Activated B cell treated with CpG ODN at 0.5 μM for 24 hours (primary cell): ENCODE measurements at places on chromosomes 7 and 10. TPM values are rescaled to one million over a fixed set of nuclear protein-coding genes. Genes with fewer than 3 reads are reported as not detected.
A peak's percentile ranks its signal among the peaks of the same experiment; 100 is the strongest.

Gene PDK4
- 0.44 and 0.53 TPM in 2 replicates for total RNA-seq

Gene INSYN2A
- total RNA-seq = not detected in 2 replicates

Gene KLLN
- 2.4 and 2.6 TPM in 2 replicates for total RNA-seq

Gene TRIM50
- total RNA-seq = not detected in 2 replicates

Gene MET
- 1.1 and 1.5 TPM in 2 replicates for total RNA-seq

DNA sequence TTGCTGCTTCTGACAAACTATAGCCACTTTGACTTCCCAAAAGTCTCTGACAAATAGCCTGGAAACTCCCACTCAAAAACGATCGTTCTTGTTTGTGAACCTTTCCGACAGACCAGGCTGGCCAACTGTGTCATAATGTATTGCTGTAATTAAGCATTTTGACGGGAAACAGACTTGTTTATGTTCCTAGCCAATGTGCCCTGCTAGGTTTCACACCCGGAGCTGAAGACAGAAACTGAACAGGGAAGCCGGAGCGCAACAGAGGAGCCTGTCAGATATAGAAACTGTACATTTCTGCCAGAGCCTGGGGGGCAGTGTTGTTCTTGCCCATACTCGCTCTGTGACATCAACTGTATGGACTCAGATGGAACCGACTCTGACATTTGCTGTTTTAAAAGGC, 55.3 kb upstream of the C7orf33 start:
- no peak for DNase-seq
- no peaks in the 10 kb centered on the region for H3K27me3 ChIP-seq
- peak overlapping the region; percentile 61 for H3K4me3 ChIP-seq
- H3K36me3 ChIP-seq = no peaks in the 10 kb centered on the region
- H3K4me1 ChIP-seq = peaks cover 3% of the 10 kb centered on the region

DNA sequence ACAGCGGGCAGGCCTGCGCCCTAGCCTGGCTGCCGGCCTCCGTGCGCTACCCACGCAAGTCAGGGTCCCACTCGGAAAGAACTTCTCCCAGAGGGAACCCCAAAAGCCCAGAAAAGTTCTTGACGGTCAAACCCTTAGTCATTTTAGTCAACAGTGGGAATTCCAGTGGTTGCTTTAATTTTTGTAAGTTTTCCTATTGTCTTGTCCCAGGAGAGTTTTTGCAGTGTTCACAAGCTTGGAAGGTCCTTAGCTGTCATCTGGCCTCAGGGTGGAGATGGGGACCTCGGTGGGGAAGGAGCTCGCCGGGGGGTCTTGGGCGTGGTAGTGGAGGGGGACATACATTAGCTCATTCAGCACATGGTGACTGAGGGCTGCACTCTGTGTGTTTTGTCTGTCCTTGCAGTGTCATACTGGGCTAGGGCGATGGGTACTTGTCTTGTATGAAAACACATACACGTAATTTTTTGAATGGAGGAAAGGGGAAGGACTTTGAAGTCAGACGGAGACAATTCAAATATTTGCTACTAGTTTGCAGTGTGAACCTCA, 736 bp downstream of the MINDY4 start:
- peaks cover 5% of the 10 kb centered on the region for H3K4me1 ChIP-seq
- peak overlapping the region; percentile 60 for H3K27ac ChIP-seq
- no peaks in the 10 kb centered on the region for H3K27me3 ChIP-seq
- DNase-seq = no peak

DNA sequence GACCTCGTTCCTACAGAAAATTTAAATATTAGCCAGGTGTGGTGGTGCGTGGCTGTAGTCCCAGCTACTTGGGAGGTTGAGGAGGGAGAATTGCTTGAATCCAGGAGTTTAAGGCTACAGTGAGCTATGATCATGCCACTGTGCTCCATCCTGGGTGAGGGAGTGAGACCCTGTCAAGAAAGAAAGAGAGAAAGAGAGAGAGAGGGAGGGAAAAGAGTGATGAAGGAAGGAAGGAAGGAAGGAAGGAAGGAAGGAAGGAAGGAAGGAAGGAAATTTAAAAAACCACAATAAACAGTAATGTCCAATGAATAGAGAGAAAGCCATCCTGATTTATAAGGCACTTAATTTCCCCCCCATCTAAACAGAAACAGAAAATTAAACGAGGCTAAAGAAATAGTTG, 9.4 kb downstream of the MYPN start:
- H3K27ac ChIP-seq = no peak overlapping the region
- DNase-seq = no peak
- H3K36me3 ChIP-seq = no peaks in the 10 kb centered on the region
- no peaks in the 10 kb centered on the region for H3K4me1 ChIP-seq
- H3K27me3 ChIP-seq = peaks cover 2% of the 10 kb centered on the region
- H3K4me3 ChIP-seq = no peak overlapping the region

DNA sequence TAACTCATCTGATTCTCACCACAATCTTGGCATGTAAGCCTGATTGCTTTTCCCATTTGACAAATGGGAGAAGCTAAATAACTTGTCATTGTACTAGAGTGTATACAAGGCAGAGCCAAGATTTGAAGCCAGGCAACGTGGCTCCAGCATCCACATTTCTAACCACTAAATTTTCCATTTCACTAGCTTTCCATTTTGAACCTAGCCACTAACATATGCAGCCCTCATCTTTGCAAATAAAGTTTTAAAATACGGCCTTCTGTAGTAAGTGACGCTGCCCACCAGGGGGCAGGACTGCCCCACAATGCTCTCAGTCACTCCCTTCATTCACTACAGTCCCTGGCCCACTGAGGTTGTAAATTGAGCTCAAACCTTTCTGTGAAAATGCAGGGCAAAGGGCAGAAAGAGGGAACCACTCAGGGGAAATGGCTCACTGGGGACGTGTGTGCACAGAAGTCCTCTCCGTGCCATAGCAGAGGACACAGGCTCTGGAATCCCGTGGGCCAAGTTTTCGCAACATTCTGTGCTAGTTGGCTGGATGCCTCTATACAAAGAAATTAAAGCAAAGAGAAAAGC, 315.7 kb downstream of the TNS3 start:
- H3K27ac ChIP-seq = no peak overlapping the region
- H3K4me1 ChIP-seq = no peaks in the 10 kb centered on the region
- no peak overlapping the region for H3K4me3 ChIP-seq
- DNase-seq = peak; percentile 50
- H3K27me3 ChIP-seq = no peaks in the 10 kb centered on the region

DNA sequence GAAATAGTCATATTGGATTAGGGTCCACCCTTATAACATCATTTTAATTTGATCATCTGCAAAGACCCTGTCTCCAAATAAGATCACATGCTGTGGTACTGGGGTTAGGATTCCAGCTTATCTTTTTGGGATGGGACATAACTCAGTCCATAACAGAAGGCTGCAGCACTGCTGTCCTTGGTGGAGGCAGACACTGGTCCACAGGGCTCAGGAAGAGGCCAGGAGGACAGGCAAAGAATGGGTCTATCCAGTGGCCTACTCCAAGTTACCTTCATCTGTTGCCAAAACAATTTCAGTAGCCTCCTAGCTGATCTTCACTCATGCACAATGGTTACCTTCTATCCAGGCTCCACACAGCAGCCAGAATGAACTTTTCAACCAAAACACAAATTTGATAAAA, 387.0 kb downstream of the GRID1 start:
- no peak overlapping the region for H3K4me3 ChIP-seq
- no peak overlapping the region for H3K27ac ChIP-seq
- peaks cover 10% of the 10 kb centered on the region for H3K27me3 ChIP-seq
- H3K36me3 ChIP-seq = no peaks in the 10 kb centered on the region
- H3K4me1 ChIP-seq = no peaks in the 10 kb centered on the region

DNA sequence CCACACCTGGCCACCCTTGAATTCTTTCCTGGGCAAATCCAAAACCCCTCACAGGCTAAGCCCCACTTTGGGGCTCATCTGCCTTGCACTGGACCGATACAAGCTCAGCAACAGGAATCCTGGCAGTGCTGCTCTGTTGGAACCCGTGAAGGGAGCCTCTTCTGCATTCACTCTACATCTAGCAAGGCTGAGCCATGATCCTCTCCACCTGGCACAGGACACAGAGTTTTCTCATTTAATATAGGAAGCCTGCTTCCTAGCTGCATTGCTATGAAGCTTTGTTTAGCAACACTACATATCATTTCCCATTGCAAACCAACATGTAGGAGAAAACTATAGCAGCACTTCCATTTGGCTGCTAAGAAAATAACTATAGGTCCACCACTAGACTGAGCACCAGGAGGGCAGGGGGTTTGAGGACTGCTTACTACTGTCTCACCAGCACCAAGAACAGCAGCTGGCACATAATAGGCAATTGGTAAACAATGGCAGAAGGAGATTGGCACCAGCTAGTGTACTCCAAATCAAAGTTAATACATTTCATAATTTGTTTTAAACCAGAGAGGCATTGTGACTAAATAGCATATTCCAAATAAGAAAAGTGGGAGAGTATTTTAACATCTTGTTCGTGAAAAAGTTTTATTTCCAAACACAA, 56.1 kb downstream of the CPVL start:
- peaks cover 11% of the 10 kb centered on the region for H3K27me3 ChIP-seq
- no peak overlapping the region for H3K4me3 ChIP-seq
- H3K36me3 ChIP-seq = no peaks in the 10 kb centered on the region
- H3K27ac ChIP-seq = no peak overlapping the region
- H3K4me1 ChIP-seq = peaks cover 13% of the 10 kb centered on the region
